WTC11 (cell line): ENCODE measurements at places on chromosomes 13 and 19. TPM values are rescaled to one million over a fixed set of nuclear protein-coding genes. Genes with fewer than 3 reads are reported as not detected.
A peak's percentile ranks its signal among the peaks of the same experiment; 100 is the strongest.

DNA sequence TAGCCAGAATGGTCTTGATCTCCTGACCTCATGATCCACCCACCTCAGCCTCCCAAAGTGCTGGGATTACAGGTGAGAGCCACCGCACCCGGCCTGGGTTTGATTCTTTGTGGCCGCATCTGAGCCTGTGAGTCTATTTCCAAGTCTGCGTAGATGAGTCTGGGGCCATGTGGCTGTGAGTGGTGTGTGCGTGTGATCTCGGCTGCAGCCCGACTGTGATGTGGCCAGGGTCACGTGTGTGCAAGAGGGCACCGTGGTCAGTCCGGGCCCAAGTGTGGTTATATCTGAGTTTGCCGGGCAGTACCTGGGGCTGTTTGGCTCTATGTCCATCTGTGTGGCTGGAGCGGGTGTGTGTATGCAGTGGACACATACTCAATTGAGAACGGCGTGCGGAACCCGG lies 5.4 kb downstream of the MEIS3 start:
- H3K27me3 ChIP-seq, result peaks cover 38% of the 10 kb centered on the region
- H3K4me3 ChIP-seq, result no peak overlapping the region
- H3K27ac ChIP-seq, result no peak overlapping the region

DNA sequence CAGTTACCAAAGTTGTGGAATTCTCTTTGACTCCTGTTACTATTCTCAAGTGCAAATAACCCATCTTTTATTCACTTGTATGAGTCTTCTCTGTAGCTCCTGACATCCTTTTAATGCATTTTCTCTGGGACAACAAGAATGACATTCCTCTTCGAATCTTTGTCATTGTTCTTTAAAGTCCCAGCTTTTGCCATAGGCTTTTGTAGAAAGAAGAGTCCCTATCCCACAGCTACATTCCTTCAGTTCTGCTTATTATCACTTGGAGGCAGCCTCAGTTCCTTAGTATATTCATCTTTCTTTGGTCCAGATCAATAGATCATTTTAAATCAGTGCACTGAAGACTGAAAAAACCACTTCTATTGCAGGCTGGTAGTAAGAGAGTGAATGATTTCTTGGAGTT lies 560.2 kb downstream of the DACH1 start:
- H3K36me3 ChIP-seq, result no peaks in the 10 kb centered on the region
- H3K4me1 ChIP-seq, result peaks cover 7% of the 10 kb centered on the region
- no peaks in the 10 kb centered on the region for H3K27me3 ChIP-seq

Gene HSD17B14
- total RNA-seq, result 11.4 to 18.2 TPM (median 17.0 TPM) in 3 replicates

DNA sequence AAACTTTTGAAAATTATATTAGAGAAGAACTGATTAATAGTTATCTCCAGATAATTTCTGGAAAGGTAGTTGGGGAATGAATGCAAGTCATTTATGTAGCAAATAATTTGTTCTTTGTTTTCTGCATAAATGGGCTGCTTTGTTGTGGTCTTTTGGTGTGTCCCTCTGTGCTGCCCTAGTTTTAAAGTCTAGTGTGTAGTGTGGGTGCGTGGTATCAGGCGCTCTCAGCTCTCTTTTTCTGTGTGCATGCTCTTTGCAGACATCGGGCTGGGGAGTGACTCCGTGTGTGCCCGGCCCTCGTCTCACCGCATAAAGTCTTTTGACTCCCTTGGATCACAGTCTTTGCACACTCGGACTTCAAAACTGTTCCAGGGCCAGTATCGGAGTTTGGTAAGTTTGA lies 94.5 kb downstream of the ARHGEF7 start:
- H3K36me3 ChIP-seq, result peaks cover 3% of the 10 kb centered on the region
- no peak for DNase-seq
- no peaks in the 10 kb centered on the region for H3K27me3 ChIP-seq
- peak overlapping the region; percentile 78 for H3K27ac ChIP-seq
- H3K4me3 ChIP-seq, result no peak overlapping the region

DNA sequence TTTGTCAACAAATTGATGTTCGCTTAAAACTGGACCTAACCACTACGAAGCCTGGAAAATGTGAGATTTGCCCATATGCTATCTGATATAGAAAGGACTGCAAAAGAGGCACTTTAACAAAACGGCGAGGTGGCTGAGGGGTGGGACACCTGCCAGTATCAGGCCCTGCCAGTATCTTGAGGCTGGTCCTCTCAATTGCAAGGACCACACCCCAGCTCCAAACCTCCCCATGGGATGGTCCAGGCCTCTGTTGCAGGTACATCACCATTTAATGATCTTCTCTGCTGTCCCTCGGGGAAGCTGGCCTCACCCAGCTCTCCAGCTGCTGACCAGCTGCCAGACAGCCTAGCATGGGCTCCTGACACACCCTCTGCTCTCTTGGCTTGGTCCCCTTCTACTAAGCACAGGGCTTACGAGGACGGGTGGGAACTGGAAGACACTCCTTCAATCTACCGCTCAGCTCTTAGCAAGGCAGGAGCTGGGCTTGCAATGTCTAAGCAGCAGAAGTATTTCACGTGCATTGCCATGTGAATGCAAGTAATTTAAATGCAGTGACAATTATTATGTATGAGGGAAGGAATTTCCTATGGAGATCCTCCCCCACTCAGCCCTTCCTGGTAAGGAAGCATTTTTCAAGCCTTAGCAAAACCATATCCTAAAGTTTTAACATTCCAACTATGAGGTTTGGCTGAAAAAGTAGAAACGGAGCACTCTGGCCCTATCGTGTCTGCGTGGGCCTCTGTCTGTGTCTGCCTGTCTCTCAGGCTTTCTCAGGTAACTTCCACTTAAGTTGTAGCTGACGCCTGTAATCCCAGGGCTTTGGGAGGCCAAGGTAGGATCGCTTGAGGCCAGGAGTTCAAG lies 63.9 kb downstream of the LATS2 start:
- H3K4me3 ChIP-seq, result peak overlapping the region; percentile 40
- H3K4me1 ChIP-seq, result peaks cover 28% of the 10 kb centered on the region
- no peak for DNase-seq
- H3K36me3 ChIP-seq, result peaks cover 11% of the 10 kb centered on the region

Gene C19orf85
- total RNA-seq, result 2.1 to 2.5 TPM (median 2.2 TPM) in 3 replicates

DNA sequence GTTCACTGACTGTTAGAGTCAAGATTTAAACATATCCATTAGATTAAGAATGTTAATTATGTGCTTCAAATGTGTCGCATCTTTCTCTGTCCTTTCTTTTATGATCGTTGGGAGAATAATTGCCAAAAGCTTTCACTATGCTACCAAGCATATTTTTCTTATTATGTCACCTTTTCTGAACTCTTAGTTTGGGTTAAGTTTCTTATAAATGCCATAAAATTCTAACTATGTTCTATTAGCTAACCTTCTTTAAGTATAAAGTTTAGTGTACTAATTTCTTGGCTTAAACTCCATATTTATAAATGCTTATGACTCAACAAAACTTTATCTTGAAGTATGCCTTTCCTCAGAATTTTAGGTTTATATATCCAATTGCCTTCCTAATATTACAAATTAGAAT lies 1759.4 kb downstream of the PCDH9 start:
- DNase-seq, result no peak
- H3K4me3 ChIP-seq, result no peak overlapping the region
- no peaks in the 10 kb centered on the region for H3K36me3 ChIP-seq
- H3K27ac ChIP-seq, result no peak overlapping the region
- H3K4me1 ChIP-seq, result no peaks in the 10 kb centered on the region
- no peaks in the 10 kb centered on the region for H3K27me3 ChIP-seq

DNA sequence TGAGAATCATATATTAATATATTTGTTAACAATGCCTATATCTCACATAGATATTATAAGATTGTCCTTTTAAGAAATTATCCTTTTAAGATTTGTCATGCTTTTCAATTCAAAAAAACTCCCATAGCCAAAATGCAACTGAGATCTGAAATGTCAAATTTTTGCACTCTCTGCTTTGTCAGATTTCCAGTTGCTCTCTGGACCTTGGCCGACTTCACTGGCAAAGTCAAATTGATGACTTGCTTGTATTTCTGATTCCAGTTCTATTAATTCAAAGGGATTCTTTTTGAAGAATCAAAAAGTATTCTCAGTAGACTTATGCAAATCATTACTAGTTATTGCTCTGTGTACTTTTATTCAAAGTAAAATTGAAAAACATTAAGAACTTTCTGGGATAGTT lies 101.2 kb upstream of the SCEL start:
- 0 out of 2 replicates have a peak, but pooled peaks cover 3% of the 10 kb centered on the region for H3K36me3 ChIP-seq
- H3K4me1 ChIP-seq, result no peaks in the 10 kb centered on the region
- no peak for DNase-seq
- no peaks in the 10 kb centered on the region for H3K27me3 ChIP-seq
- no peak overlapping the region for H3K27ac ChIP-seq

DNA sequence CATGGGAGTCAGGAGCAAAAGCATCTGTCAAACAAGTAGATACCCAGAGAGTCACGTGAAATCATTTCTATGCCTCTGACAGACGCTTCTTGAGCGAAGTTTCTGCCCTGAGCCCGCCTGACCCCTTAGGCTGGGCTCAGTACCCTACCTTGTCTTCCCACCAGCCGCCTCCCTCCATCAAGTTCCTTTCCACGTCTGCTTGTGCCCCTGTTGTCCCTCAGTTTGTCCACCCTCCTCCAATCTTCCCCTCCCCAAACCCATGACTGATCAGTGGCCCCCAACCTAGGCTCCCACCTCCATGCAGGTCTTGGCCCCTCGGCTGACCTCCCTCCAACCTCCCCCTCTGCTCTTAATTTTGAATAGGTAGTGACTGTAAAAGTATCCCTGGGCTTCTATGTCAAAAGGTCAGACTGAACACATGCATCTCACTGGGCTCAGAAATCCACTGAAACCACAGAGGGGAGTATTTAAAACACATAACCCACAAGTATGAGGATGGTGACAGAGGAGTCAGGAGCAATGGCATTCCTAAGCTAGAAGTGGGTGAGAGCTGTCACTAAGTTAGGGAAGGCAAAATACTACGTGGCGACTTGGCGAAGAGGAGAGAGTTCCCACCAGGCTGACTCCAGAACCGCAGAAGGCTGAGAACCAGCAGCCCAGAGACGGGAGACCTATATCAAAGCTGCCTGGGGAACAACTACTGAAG lies 1.7 kb upstream of the ZNF446 start:
- H3K27me3 ChIP-seq, result no peaks in the 10 kb centered on the region; the same call in none of the 2 replicates
- H3K36me3 ChIP-seq, result no peaks in the 10 kb centered on the region
- H3K4me1 ChIP-seq, result peaks cover 9% of the 10 kb centered on the region

DNA sequence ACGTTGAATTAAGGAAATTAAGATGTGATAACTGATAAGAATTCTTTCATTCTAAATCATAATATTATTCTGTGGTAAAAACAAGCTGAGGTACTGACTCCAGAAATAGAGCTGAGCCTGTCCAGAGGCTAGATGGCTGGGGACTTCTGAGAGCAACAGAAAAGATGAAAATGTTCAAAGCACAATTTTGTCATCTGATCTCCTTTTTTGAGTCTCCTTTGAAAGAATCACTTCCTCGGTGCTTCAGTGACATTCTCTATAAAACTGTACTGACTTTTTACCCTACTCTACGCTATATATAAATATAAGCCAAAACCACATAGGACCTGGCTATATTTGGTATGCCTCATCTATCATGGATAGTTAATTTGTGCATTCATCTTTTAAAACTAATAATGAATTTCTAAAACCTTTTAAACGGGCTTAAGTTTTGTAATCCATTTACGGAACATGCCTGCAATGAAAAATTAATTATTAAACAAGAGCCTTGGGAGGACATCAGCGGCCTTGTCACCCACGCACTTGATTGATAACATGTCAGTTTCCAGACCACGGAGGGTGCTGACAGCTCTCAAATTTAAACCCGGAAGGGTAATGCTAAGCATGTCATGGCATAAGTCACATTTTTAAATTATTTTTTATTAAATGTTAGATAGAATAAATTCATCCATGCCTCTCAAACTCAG lies 235.5 kb downstream of the PCDH9 start:
- DNase-seq, result no peak
- no peak overlapping the region for H3K27ac ChIP-seq
- H3K27me3 ChIP-seq, result no peaks in the 10 kb centered on the region
- H3K4me3 ChIP-seq, result no peak overlapping the region
- H3K4me1 ChIP-seq, result peaks cover 13% of the 10 kb centered on the region

DNA sequence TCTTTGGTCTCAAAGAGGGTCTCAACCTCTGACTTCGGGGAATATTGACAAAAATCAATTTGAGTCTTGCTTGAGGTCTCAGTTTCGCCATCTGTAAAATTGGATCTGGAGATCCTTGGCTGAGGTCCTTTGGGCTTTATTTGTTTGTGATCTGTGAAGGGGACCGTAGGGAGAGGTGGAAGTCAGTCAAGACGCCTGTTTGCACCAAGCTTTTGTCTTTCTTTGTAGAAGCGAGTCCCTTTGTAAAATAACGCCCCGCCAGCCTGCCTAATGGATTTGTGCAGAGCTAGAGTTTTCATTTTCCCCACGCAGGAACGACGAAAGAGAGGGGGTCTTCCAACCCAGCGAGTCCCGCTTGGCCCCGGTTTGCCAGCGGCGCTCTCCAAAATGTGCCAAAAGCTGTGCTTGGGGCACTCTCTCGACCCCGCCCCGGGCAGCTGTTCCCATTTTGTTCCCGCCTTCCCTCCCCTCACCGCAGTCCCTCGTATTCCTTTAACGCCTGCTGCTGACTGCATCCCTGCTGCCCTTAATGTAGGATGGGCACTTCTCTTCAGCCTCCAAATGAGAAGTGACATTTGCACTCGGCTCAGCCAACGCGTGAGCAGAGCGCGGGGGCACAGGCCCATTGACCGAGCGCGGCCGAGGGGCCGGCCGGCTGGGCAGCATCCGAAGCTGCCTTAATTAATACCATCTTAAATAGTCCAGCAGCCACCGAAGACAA lies 13.0 kb downstream of the ZIC5 start:
- peak; percentile 60 for DNase-seq
- peaks cover 75% of the 10 kb centered on the region for H3K4me1 ChIP-seq
- peaks cover 75% of the 10 kb centered on the region for H3K27me3 ChIP-seq
- H3K36me3 ChIP-seq, result peaks cover under 1% of the 10 kb centered on the region; the same call in 1 of the 2 replicates
- peak overlapping the region; percentile 87 for H3K4me3 ChIP-seq
- peak overlapping the region; percentile 15; the same call in 1 of the 2 replicates for H3K27ac ChIP-seq

DNA sequence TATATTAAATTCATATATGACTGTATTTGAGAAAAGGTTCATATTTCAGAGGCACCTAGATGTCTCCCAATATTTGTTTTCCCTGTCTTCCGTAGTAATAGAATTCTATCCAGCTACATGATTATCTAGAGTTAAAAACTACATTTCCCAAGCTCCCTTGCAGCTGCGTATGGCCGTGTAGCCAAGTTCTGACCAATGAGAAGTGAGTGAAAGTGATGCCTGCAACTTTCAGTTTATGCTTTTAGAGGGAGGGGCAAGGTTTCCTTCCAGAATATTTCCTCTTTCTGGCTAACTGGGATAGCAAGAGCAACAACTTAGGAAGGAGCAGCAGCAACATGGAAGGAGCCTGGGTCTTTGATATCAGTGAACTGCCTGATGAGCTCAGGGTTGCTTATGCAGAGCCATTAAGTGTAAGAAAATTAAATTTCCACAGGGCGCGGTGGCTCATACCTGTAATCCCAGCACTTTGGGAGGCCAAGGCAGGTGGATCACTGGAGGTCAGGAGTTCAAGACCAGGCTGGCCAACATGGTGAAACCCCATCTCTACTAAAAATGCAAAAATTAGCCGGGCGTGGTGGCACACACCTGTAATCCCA lies 23.2 kb upstream of the CYP2A13 start:
- H3K4me3 ChIP-seq, result no peak overlapping the region
- no peak for DNase-seq
- 0 out of 2 replicates have a peak, but pooled peaks cover 2% of the 10 kb centered on the region for H3K4me1 ChIP-seq
- H3K27me3 ChIP-seq, result peaks cover 8% of the 10 kb centered on the region; the same call in 1 of the 2 replicates
- no peaks in the 10 kb centered on the region for H3K36me3 ChIP-seq
- H3K27ac ChIP-seq, result no peak overlapping the region; the same call in 1 of the 2 replicates
